ENCODE measurements at places on chromosomes 11 and 22.

DNA sequence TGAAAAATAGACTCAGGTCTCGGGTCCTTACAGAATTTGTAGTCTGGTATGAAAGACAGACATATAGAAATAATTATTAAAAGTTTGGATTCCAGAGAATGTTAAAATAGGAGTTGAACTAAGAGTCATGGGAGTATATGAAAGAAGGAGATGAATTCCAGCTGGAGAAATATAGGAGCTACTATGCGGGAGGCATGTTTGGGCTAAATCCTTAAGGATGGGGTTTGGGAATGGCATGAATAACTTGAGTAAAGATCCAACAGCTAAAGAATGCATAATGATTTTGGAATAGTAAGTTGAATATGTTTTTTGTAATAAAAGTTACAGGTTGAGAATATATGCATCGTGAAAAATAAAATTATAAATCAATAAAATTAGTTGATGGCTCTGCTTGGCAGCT, 129.4 kb upstream of the SLC5A12 start:
- no peak for DNase-seq

DNA sequence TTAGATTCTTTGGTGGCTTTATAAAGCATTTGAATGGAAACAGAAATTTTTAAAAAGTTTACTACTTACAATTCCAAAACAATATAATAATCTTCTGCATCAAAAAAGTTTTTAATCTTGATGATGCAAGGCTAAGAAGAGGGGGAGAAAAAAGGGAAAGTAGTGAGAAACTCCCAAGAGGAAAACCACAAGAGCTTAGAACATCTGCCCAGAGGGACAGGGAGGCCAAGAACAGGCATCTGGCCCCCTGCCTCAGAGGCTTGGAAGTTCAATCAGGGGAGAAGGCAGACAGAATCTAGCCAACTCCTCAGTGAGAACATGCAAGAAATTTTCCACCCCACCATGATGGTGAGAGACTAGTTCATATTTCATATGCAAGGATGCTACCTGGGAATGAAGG, 23.8 kb upstream of the TTC28 start:
- DNase-seq = no peak

- no peak for DNase-seq
Measured at GRCh38 chr11:88521399-88521798, 183.9 kb upstream of the CTSC start.

DNA sequence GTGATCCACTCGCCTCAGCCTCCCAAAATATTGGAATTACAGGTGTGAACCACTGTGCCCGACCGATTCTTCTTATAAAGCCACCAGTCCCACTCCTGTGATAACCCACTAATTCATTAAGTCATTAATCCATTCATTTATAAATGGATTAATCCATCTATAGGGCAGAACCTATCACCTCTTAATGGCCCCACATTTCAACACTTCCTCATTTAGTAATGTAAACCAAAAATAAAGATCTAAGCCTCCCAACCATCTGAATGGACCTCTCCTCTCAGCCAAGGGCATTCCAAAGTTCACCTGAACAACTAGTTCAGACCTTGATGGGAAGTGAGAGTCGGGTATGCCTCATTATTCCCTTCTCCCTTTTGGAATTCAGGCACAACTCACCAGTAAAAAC, 9.9 kb upstream of the MRPL11 start:
- DNase-seq = no peak

- DNase-seq = no peak
Measured at GRCh38 chr11:86152006-86152862, 83.3 kb upstream of the PICALM start.

GRCh38 chr11:17724020-17724908, 4.9 kb downstream of the MYOD1 start:
- DNase-seq = no peak

DNA sequence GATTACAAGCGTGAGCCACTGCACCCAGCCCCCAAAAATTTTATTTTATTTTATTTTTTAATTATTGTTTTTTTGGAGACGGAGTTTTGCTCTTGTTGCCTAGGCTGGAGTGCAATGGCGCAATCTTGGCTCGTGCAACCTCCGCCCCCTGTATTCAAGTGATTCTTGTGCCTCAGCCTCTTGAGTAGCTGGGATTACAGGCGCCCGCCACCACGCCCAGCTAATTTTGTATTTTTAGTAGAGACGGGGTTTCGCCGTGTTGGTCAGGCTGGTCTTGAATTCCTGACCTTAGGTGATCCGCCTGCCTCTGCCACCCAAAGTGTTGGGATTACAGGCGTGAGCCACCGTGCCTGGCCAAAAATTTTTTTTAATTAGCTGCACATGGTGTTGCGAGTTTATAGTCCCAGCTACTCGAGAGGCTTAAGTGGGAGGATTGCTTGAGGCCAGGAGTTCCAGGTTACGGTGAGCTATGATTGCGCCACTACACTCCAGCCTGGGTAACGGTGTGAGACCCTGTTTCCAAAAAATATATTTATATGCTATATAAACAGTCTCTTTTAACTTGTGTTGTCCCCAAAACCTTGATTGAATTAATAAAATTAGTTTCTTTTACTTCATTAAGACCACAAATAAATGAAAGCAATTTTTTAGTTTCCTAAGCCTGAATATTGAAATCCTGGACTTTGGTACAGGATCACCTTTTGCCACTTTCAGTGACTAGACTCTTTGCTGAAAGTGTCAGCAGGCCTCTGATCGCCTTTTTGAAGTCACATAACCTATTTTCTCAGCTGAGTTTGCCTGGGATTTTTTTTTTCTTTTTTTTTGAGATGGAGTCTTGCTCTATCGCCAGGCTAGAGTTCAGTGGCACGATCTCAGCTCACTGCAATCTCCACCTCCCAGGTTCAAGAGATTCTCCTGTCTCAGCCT, 16.2 kb downstream of the ATG13 start:
- no peak for DNase-seq

DNA sequence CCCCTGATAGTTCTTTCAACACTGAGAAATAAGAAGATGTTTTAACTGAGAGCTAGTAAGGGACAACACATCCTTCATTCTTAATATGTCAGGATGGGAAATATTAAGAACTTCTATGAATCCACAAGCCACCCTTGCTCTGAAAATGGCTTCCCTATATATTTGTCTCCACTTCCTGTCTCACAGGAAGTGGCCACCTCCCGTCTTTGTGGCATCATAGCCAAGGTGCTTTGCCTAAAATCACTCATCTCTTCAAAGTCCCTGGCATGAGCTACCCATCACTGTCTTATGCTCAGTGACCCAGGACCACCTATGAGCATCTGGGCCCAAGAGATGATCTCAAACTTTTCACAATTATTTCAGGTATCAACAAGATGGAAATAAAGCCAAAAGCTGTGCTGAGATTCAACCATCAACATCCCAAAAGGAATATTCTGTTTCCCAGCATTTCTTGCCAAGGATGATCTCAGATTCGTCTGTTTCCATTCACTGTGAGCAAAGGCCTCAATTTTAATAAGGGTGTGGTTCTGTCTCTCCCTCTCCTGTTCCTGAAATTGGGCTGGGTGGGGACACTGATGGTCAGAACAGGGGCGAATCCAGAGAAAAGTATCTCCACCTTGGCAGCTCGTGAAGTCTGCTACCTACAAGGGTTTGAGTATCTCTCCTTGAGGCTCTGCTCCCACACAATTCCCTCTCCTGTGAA, 493.9 kb downstream of the MN1 start:
- no peak for DNase-seq

DNA sequence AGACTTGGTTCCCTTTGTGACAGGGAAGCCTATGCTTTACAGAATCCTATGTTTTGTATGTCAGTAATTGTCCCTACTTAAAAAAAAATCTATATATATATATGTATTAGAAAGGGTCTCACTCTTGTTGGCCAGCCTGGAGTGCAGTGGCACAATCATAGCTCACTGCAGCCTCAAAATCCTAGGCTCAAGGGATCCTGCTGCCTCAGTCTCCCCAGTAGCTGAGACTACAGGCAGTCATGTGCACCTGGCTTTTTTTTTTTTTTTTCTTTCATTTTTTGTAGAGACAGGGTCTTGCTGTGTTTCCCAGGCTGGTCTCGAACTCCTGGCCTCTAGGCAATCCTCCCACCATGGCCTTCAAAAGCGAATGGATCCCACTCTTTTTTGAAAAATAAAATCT, 2.1 kb upstream of the NEAT1 start:
- no peak for DNase-seq

GRCh38 chr11:110801328-110801727, 89.1 kb upstream of the ARHGAP20 start:
- no peak for DNase-seq

DNA sequence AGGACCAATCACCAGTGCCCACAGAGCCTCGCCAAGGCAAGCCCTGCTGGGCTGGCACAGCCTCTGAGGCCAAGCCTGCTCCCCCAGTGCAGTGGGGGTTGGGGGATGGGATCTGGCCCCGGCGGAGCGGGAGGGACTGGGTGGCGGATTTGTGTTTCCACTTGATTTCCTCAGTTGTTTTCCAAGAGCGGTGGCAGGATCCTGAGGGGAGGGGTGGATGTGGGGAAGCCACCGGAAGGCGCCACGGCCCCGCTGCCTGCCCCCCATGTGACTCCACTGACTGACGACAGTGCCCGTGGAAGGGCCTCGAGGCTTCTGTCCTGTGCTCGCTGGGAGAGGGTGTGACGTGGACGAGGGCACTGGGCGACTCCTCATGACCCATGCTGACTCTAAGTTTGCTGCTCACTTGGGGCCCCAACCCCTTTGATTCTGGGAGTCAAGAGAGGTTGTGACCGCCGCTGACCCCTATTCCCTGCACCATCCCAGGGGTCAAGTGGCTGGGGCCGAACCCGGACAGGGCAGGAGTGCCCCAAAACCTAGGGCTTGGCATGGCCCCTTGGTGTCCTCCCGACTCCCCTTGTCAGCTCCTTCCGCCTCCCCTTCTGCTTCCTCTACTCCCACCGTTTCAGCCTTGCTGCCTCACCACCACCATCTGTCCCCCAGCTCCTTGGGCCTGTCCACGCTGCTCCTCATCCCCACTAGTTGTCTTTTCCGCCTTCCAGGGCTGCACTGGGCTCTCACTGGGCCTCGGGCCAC, 23.5 kb upstream of the PICK1 start:
- DNase-seq = no peak

- no peak for DNase-seq
Measured at GRCh38 chr11:71060391-71060791, 192.0 kb downstream of the SHANK2 start.
